ENCODE measurements at places on chromosomes 16 and 17.

DNA sequence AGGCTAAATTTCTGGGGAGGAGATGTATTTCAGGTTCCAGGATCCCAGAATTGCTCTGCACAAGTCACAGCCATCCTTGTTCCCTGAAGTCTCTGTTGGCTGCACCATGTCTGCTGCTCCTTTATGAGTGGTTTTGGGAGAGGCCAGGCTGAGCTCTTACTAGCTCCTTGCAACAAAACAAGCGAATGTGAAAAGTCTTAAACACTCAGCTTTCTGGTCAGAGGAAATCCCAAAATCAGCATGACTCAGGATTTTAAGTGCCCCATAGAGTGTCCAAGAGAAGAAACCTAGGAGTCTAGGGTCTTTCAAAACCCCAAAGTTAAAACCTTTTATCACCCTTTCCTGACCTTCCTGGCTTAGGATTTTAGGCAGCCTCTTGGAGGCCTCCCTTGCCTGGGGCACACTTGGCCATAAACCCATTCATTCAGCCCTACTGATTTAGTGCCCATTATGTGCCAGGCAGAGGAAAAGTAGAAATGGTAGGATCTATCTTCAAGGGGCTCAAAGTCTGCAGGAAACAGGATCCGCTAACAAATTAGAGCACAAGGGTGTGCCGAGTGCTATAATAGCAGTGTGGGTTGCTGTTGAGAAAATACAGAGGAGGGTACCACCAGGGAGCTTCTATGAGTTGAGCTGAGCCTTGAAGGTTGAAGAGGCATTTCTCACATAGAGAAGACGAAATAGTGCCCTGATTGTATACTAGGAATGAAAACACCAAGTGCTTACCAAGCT is 36.9 kb downstream of the SOST start:
- no peak for DNase-seq

DNA sequence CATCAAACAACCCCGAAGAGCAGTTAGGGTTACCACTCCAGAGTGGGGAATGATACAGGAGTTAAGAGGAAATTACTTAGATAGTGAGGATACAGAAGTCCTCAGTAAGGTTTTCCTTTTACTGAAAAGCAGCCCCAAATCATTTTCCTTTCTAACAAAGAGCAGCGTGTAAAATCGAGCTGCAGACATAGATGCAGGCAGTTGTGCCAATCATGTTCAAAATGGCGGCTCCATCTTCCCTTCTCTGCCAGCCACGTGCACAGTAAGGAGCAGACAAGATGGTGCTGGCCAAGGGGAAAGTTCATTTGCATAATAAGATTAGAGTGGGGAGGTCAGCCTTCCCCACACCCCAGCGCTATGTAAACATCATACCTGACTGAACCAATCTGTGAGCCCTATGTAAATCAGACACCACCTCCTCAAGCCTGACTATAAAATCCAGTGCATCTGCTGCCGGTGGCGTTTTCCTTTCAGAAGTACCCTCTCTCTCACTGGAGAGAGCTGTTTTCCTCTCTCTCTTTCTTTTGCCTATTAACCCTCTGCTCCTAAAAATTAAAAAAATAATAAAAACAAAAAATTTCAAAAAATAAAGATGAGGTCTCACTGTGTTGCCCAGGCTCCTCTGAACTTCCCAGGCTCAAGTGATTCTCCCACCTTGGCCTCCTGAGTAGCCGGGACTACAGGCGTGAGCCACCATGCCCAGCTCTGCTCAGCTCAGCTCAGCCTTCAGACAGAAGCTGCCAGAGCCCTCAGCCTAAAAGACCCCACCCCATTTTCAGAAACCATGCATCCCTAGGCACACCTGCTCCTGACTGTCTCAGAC is 2.6 kb upstream of the SRL start:
- no peak for DNase-seq

- DNase-seq, result no peak
Measured at GRCh38 chr17:72387969-72388368, 267.1 kb downstream of the SOX9 start.

- no peak for DNase-seq
Measured at GRCh38 chr17:83018658-83019193, 60.7 kb upstream of the METRNL start.

DNA sequence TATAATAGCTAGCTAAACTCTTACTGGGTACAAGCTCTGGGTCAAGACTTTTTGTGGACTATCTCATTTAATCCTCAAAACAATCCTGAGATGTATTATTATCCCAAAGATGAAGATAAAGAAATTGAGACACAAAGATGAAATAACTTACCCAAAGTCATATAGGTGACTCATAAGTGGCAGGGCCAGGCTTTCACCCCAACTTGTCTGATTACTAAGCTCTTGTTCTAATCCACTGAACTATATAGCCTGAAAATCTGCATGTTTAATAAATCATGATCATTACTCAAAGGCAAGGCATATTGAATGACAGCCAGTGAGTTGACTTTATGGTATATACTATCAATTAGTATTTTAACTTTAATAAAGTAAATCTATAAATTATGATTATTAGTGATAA is 77.4 kb downstream of the SKAP1 start:
- no peak for DNase-seq
